ENCODE measurements at places on chromosomes 7 and 10. TPM values are rescaled to one million over a fixed set of nuclear protein-coding genes. Genes with fewer than 3 reads are reported as not detected.

GRCh38 chr10:80526218-80526617 lies 11.5 kb upstream of the SH2D4B start:
- no peaks in the 10 kb centered on the region for H3K4me1 ChIP-seq
- DNase-seq = no peak
- no peak overlapping the region for H3K27ac ChIP-seq
- H3K4me3 ChIP-seq = no peak overlapping the region
- H3K27me3 ChIP-seq = no peaks in the 10 kb centered on the region

Gene PAPSS2
- total RNA-seq = 57.2 TPM

Gene AKR1D1
- total RNA-seq = not detected

GRCh38 chr7:101620395-101620794 lies 8.7 kb downstream of the MYL10 start:
- no peak overlapping the region for H3K27ac ChIP-seq
- DNase-seq = no peak
- H3K27me3 ChIP-seq = no peaks in the 10 kb centered on the region
- no peaks in the 10 kb centered on the region for H3K4me1 ChIP-seq

Gene TMEM184A
- 0.06 TPM for total RNA-seq

DNA sequence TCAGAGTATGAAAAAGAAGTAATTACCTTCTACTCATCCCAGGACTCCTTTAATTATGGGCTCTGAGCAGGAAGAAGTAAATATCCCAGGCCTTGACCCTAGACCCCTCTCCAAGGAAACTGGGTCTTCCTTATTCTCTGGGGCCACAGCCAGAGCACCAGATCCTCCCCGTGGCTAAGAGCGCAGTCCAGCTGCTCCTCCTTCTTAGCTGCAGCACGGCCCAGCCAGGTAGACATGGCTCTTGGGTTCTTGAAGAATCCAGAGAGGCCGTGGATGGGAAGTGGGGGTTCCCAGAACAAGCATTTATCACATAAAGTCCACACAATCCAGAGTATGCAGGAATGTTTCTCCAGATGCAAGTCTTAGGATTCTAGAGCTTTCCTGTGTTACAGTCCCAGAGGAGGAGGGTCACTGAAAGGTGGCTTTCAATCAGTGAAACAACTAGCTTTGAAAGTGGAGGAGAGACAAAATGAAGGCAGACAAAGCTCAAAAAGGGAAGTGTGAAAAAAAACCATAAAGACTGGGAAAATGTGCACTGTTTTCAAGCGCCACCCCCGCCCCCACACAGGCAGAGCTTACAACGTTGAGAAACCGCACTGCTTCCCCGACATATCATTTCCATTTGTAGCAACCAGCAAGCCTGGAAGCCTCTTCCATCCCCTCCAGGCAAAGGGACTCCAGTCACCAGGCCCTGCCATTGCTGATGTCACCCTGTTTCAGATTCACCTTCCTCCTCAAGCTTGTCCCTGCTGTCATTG lies 396.5 kb upstream of the MKI67 start:
- no peak overlapping the region for H3K4me3 ChIP-seq
- H3K4me1 ChIP-seq = no peaks in the 10 kb centered on the region
- H3K36me3 ChIP-seq = no peaks in the 10 kb centered on the region
- H3K27me3 ChIP-seq = no peaks in the 10 kb centered on the region
- H3K27ac ChIP-seq = no peak overlapping the region
- DNase-seq = no peak

DNA sequence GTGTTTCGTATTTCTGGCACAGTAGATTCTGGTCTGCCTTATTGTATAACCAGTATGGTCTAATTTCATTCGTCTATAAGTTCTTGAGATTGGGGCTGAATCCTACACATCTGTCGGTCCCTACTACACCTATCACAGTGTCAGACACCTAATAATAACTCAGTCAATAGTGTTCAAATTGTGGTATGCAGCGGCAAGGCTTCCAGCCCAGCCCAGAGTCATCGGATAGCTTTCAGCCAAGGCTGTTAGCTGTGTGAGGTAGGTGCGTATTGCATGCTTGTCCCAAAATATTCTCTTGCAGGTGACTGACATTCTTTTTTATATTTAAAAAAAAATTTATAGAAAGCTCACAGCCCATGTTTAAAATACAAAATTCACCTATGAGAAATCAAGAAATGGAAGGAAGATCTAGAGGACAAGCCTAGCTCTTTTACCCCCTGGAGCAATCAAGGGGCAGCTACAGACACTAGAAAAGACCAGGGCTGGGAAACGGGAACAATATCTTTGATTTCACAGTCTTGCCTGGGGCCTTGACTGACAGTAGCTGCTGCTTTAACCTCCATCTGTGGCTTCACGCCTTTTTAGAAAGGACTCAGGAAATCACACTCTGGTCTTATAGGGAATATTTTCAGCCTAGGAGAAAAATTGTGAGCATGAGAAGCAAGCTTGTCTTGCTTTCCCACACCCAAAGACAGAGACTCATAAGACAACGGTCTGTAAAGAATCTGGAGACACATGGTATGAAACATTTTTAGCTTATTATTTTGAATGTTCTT lies 9.5 kb upstream of the ASB4 start:
- no peaks in the 10 kb centered on the region for H3K27me3 ChIP-seq
- DNase-seq = no peak
- H3K27ac ChIP-seq = no peak overlapping the region
- H3K4me3 ChIP-seq = no peak overlapping the region
- no peaks in the 10 kb centered on the region for H3K36me3 ChIP-seq

DNA sequence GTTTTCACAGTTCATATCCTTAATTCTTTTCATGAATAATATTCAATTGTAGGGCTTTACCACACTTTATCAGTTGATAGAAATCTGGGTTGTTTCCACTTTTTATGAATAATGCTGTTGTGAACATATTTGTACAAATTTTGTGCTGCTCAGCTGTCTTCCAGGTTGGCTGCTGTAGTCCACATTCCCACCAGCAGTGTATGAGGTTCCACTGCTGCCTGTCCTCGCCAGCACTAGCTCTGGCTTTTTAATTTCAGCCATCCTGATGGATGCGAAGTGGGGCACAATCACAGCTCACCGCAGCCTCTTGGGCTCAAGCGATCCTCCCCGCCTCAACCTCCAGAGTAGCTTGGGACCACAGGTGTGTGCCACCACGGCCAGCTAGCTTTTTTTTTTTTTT lies 32.8 kb downstream of the NUDT5 start:
- H3K4me3 ChIP-seq = no peak overlapping the region
- H3K27ac ChIP-seq = no peak overlapping the region
- no peaks in the 10 kb centered on the region for H3K27me3 ChIP-seq
- no peaks in the 10 kb centered on the region for H3K4me1 ChIP-seq
- DNase-seq = no peak

- no peak for DNase-seq
- no peaks in the 10 kb centered on the region for H3K27me3 ChIP-seq
- H3K4me3 ChIP-seq = no peak overlapping the region
- peaks cover 3% of the 10 kb centered on the region for H3K4me1 ChIP-seq
Observed at GRCh38 chr7:133746847-133747246, 380.3 kb upstream of the LRGUK start.

Gene KCP
- 2.1 TPM for total RNA-seq

- DNase-seq = no peak
- H3K36me3 ChIP-seq = no peaks in the 10 kb centered on the region
- no peaks in the 10 kb centered on the region for H3K4me1 ChIP-seq
- H3K27me3 ChIP-seq = no peaks in the 10 kb centered on the region
Observed at GRCh38 chr10:104340111-104340526, 1.9 kb upstream of the ITPRIP start.

- no peak overlapping the region for H3K4me3 ChIP-seq
- no peak for DNase-seq
- no peaks in the 10 kb centered on the region for H3K4me1 ChIP-seq
- H3K27me3 ChIP-seq = no peaks in the 10 kb centered on the region
- no peaks in the 10 kb centered on the region for H3K36me3 ChIP-seq
- H3K27ac ChIP-seq = no peak overlapping the region
Observed at GRCh38 chr10:71265618-71266146, 53.3 kb downstream of the UNC5B start.

- H3K4me1 ChIP-seq = no peaks in the 10 kb centered on the region
- no peaks in the 10 kb centered on the region for H3K27me3 ChIP-seq
- H3K27ac ChIP-seq = no peak overlapping the region
- DNase-seq = no peak
- H3K36me3 ChIP-seq = no peaks in the 10 kb centered on the region
Observed at GRCh38 chr7:23474829-23475575, 4.7 kb upstream of the IGF2BP3 start.

- no peak for DNase-seq
- H3K27me3 ChIP-seq = no peaks in the 10 kb centered on the region
- H3K27ac ChIP-seq = no peak overlapping the region
- H3K36me3 ChIP-seq = no peaks in the 10 kb centered on the region
- no peaks in the 10 kb centered on the region for H3K4me1 ChIP-seq
- H3K4me3 ChIP-seq = no peak overlapping the region
Observed at GRCh38 chr10:111525696-111526095, 448.9 kb downstream of the ADRA2A start.

DNA sequence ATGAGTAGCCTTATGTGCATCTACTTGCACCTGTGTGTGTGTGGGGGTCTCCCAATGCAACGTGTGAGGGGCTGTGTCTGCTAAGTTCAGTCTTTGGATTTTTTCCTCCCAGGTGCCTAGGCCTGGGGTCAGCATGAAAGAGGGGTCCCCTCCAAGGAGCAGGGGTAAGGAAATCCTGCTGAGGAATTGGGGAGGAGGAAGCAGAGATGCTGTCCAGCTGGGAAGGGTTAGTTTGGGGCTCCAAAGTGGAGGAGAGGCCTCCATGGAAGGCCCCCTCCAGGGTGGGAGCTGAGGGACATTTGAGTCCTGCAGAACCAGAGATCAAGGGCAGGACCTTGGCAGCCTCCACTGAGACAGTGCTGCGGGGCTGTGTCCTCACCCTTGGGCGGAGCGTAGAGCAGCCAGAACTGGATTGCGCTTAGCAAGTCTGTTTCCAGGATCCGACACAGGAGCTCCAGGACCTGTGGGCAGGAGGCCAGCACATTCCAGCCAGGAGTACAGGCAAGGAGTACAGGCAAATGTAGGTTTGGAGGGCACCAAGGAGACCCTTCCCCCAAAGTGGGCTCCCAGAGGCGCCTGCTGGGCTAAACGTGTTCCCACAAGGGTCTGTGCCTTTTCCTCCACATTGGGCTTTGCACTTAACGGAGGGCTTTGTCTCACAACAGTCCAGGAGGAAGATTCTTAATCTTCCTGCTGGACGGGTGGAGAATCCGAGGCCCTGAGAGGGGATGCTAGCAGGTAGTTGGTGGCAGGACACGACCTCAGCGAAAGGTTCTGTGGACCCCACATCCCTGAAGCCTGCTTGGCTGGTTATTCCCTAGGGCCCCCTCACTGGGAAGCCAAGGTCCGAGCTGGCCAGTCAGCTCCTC lies 10.1 kb downstream of the TBATA start:
- H3K27me3 ChIP-seq = no peaks in the 10 kb centered on the region
- H3K36me3 ChIP-seq = no peaks in the 10 kb centered on the region
- no peak for DNase-seq
- H3K27ac ChIP-seq = no peak overlapping the region
- no peak overlapping the region for H3K4me3 ChIP-seq

Gene TAF3
- 10.5 TPM for total RNA-seq

GRCh38 chr10:8137726-8138125 lies 83.2 kb downstream of the GATA3 start:
- H3K27me3 ChIP-seq = no peaks in the 10 kb centered on the region
- H3K4me3 ChIP-seq = no peak overlapping the region

Gene TRIM74
- total RNA-seq = 0.69 TPM

- no peak overlapping the region for H3K27ac ChIP-seq
- no peaks in the 10 kb centered on the region for H3K36me3 ChIP-seq
- H3K4me3 ChIP-seq = no peak overlapping the region
- peaks cover 11% of the 10 kb centered on the region for H3K4me1 ChIP-seq
- H3K27me3 ChIP-seq = no peaks in the 10 kb centered on the region
Observed at GRCh38 chr10:77501152-77501845, 136.3 kb downstream of the KCNMA1 start.

Gene PLPP4
- total RNA-seq = not detected

DNA sequence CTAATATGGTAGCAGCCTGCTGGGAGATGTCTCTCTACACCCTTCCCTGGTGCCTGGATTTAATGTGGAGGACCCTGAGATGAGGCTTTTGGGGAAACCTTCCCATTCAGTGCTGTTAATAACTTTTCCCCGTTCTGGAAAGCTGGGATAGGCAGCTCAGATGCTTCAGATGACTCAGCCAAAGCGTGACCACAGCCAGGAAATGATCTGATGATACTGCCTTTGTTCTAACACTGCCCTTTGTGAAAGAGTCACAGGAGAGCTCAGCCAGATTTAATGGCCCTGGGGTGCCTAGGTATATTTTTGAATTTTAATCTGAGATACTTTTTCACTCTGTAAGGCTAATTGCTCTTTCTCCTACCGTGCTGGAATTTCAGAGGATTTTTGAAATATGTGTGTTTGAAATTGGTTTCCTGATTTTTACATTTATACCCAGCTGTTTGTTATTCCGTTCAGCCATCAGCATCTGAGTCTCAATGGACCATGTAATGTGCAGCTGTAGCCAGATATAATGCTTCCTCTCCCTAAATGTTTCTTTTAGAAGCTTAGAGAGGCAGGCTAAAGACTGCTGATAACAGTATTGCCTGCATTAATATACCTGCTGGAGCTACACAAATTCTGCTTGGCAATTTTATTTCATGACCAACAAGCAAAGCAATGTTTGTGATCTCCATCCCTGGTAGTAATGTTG lies 17.8 kb downstream of the CELF2 start:
- H3K27me3 ChIP-seq = no peaks in the 10 kb centered on the region
- no peaks in the 10 kb centered on the region for H3K4me1 ChIP-seq
- H3K27ac ChIP-seq = no peak overlapping the region

Gene AKR1C3
- total RNA-seq = 98.8 TPM

Gene CTAGE6
- 1.2 TPM for total RNA-seq

Gene ZNF25
- total RNA-seq = 23.0 TPM

DNA sequence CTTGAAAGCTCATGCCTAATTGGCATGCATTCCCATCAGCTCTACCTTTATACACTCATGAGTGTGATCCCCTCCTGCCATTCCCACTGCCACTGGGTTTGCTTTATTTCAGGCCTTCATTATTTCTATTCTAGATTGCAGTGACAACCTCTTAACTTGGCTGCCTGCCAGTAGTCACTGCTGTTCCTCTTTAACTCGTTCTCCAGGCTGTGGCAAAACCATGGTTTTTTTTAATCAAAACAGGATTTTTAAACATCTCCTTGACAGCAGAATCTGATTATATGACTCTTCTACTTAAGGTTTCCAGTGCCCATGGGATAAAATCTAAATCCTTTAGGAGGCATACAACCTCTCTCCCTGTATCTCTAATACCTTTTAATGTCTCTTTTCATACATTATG lies 223.7 kb upstream of the PCDH15 start:
- H3K36me3 ChIP-seq = no peaks in the 10 kb centered on the region
- DNase-seq = no peak
- no peaks in the 10 kb centered on the region for H3K4me1 ChIP-seq
- H3K27ac ChIP-seq = no peak overlapping the region

Gene PLXDC2
- total RNA-seq = 155 TPM

Gene PTF1A
- not detected for total RNA-seq

- H3K4me3 ChIP-seq = no peak overlapping the region
- H3K36me3 ChIP-seq = no peaks in the 10 kb centered on the region
- H3K27me3 ChIP-seq = no peaks in the 10 kb centered on the region
Observed at GRCh38 chr7:106054971-106055532, 57.1 kb downstream of the SYPL1 start.

GRCh38 chr10:114871379-114871778 lies 49.8 kb downstream of the FHIP2A start:
- no peaks in the 10 kb centered on the region for H3K27me3 ChIP-seq
- no peaks in the 10 kb centered on the region for H3K4me1 ChIP-seq
- H3K36me3 ChIP-seq = no peaks in the 10 kb centered on the region
- DNase-seq = no peak
- no peak overlapping the region for H3K27ac ChIP-seq

- no peak overlapping the region for H3K4me3 ChIP-seq
- H3K4me1 ChIP-seq = peaks cover 1% of the 10 kb centered on the region
- no peaks in the 10 kb centered on the region for H3K36me3 ChIP-seq
- no peaks in the 10 kb centered on the region for H3K27me3 ChIP-seq
Observed at GRCh38 chr7:78279457-78279856, 480.9 kb downstream of the PHTF2 start.

Measured in aorta (tissue), 5 donors.